ENCODE measurements at places on chromosomes 6 and 20.

DNA sequence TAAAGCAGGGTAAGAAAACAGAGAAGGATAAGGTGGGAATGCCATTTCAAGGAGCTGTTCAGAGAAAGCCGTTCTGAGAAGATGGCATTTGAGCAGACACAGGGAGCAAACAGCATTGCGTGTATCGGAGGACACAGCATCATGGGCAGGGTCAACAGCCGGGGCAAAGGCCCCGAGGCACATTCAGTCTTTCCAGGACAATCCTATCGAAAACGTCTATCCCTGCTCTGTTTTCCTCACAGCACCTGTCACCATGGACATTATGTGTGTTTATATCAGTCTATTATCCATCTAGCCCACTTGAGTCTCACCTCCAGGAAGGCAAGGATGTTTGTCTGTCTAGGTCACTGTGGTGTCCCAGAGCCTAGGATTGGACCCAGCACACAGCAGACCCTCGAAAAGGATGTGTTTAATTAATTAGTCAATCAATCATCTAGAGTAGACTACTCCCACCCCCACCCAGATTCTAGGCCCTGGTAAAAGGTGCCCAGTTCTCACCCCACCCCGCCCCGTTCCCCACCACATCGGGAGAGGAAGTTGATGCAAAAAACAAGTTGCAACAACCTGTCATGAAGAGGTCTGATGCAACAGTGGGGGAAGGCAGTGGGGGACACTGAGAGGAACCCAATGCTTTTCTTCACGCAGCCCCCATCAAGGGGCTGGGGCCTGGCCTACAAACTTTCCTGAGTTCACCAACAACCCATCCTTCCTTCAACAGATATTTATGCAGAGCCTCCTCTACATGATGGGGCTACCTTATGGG, 66.6 kb downstream of the PREX1 start:
- DNase-seq, result peak; percentile 61

GRCh38 chr6:90468080-90468479, 118.8 kb downstream of the MAP3K7 start:
- DNase-seq, result no peak

DNA sequence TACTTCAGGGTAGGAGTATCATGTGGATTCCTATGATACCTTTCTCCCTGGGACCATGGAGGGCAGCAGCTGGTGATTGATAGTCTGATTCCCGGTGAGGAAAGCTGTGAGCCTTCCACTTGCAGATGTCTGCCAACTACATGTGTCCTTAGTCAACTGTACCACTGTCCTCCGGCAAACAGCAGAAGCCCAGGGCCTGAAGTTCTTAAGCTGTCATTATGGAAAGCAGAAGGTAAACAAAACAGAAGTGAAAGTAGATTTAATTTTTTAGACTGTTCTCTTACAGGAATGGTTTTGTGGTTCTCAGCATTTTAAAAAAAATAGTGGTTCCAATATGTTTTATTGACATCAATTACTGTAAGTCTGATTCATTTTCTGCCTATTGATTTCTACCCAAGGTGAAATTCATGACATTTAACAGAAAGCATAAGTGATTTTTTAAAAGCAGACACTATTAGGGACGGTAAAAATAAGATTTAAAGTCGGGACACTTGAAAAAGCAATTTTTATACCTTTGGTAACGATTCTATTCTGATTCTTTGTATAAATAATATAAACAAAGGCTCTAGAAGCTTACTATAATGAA, 36.6 kb downstream of the PTPN1 start:
- DNase-seq, result peak; percentile 70

- DNase-seq, result no peak
Measured at GRCh38 chr6:63584125-63584514, 11.8 kb downstream of the LOC128125822 start.

- DNase-seq, result peak; percentile 9
Measured at GRCh38 chr20:20237093-20237959, 130.6 kb upstream of the INSM1 start.

DNA sequence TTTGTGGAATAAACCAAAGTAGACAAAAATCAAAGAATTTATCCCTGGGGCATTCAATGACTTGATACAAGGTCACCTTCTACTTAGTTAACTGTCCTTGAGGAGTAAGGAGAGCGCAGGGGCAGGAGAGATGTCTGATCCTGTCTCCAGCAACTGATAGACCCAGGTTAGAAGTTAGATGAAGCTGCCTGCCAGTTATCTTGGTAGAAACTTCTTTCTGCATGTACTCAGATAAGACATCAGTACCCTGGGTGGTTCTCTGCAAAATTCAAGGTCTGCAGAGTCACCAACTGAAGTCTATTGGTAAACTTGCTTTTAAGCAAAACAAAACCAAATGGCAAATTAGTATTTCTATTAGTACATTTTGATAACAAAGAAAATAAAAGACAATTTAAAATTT, 2.7 kb downstream of the SGK1 start:
- no peak for DNase-seq

GRCh38 chr6:158174024-158174423, 5.9 kb downstream of the GTF2H5 start:
- DNase-seq, result no peak

GRCh38 chr20:62155428-62156253, 12.1 kb downstream of the SS18L1 start:
- no peak for DNase-seq

GRCh38 chr6:147509891-147510290, 1.4 kb downstream of the SAMD5 start:
- no peak for DNase-seq

GRCh38 chr6:52221302-52221701, 23.0 kb downstream of the IL17F start:
- no peak for DNase-seq

DNA sequence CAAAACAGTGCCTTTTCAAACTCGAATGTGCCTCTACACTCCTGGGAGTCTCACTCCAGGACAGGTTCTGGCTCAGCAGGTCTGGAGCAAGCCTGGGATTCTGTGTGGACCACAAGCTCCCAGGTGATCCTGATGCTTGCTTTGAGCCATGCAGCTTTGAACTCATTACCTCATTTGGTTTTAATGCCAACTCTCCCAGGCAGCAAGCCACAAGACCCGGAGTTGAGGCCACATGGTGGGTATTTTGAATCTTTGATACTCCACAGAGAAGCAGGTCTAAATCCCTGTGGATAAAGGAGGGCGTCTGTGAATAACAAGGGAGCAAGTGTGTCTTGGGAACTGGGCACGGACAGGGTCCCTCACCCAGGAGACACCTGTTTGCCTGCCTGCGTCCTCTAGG, 205.4 kb upstream of the CST7 start:
- no peak for DNase-seq

GRCh38 chr20:54112221-54112884, 42.0 kb upstream of the BCAS1 start:
- no peak for DNase-seq

DNA sequence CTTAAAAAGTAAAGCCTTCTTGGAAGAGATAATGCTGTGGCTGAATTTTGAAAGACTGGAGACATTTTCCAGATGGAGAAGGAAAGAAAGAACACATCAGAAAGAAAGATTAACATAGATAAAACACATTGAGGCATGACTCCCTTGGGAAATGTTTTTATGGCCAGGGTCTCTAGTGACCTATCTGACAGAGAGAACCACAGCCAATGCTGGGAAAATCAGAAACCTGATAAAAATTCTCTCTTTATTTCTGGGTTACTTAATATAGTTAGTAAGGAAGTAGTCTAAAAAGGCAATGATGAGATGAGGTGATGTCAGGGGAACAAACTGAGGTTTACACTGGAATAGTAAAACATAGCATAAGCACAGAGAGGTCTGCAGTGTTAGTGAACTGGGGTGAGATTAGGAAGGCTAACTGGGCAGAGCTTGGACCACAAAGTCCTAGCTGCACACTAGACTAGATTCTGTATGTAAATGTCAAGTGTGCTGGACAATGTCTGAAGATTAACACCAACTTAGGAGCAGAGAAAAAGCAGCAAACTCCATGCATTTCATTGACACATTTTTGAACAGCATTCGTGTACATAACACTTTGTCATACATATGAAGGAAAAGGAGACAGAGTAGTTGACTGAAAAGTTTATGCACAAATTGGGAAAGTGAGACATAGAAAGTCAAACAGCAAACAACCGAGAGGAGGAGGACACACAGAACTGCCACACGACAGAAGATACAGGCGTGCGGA, 31.0 kb downstream of the ELOVL2 start:
- no peak for DNase-seq

GRCh38 chr6:25553502-25553901, 98.5 kb upstream of the SCGN start:
- no peak for DNase-seq

DNA sequence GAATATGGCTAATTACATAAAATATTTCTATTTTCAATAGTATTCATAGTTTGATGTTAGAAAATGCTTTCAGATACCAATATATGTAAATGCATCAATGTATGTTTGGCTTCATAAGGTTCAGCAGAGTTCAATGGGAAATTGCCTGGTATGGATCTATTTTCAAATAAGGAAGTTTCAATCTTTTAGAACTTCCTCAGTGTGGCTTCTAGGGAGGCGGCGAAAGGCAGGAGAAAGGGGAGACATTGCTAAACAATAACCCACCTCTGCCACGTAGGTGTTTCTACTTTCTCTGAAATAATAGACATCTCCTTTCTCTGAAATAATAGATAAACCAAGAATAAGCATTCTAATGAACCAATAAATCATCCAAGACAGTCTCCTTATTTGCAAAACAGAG, 237.7 kb upstream of the RAB32 start:
- DNase-seq, result no peak

- peak; percentile 32 for DNase-seq
Measured at GRCh38 chr6:133953634-133954415, 801 bp downstream of the TBPL1 start.

- peak; percentile 74 for DNase-seq
Measured at GRCh38 chr6:69835414-69836179, 30.8 kb upstream of the COL19A1 start.

DNA sequence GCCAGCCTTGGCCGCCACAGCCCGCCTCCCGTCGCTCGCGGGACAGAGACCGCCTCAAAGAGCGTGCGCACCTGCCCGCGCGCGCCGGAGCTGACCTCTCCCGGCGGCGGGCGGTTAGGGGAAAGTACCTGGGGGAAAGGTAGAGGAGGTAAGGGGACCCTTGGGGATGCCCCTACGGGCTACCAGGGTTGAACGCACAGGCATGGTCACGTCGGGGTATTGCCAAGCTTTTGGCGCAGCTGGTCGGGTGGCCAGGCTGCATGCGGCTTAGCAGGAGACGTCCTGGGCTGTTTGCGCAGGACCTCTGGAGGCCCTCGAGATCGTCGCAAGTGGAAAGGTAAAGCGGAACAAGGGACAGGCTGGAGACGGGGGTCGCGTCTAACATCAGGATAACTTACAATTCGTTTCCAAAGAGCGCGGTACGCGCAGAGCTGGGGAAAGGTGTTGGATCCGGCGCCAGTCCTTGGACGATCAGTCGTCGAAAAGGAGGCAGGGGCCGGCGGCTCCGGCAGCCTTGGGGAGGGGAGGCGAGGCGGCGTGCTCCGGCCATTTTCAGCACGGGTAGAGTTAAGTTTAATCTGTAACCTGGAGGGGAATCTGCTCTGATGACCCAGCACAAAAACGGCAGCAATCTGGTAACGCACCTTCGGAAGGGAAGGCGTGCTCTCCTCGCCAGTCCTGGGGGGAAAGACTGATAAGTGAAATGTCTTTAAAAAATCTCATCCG, 9.0 kb downstream of the GNAS-AS1 start:
- peak; percentile 13 for DNase-seq

- DNase-seq, result peak; percentile 62
Measured at GRCh38 chr6:106360989-106361430, 493 bp downstream of the CRYBG1 start.

DNA sequence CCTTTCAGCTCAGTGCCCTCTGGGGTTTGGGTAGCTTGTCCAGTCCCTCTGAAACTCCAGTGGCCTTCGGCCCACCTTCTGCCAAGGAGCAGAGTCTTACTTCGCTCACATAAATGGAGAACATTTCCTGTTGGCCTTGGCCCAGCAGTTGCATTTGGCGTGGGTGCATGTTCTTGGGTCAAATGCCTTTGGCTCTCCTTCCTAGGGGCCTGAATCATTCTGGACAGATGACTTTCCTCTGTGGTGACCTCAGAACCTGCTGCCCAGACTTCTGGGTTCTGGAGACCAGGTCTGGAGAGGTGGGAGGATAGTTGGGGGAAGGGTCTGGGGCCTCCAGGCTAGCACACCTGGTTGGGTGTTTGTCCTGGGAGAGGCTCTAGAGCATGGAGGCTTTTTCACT, 29.3 kb downstream of the BCAS4 start:
- DNase-seq, result no peak

DNA sequence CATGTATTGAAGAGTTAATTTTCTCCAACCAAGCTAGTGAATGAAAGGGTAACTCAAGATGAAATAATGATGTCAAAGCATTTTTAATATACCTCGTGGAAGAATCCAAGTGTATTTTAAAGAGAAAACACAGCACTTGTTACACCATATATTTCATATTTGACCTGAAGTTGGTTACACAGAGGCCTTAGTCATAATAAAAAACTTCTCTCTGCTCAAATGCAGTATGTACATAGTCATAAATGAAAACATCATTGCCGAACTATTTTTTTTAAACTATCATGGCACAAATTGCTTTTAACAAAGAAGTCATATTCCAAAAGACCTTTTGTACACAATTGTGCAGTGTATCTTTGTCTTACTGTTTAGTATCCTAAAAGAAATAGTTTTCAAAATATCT, 43.0 kb downstream of the BACH2 start:
- DNase-seq, result no peak
